ENCODE measurements at places on chromosomes 1 and 21.

DNA sequence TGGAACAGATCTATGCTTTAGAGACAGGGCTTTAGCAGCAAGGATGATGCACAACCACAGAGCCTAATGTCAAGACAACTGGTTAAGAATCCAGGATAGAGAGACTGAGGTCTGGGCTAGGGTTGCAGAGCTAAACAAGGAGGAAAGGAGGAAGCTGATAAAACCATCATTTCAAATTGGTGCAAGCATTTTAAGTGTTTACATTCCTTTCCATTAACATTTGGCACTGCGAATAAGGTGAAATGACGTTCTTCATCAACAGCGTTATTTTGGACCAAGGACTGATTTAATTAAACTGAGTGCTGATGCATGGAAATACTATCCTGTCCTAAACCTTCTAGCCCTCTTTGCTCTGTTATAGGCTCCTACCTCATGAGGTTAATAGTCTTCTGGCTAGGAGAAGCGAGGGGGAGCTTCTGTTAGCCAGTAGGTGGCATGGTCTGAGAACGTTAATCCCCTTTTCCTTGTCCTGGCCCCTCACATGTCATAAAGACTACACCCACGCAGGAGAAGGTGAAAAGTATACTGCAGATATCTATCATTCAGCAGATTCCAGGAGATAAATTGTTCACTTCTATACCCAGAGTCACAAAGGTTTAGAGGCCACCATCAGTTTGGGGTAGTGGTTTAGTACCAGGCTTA is 7.6 kb upstream of the C1orf21 start:
- no peak for DNase-seq

DNA sequence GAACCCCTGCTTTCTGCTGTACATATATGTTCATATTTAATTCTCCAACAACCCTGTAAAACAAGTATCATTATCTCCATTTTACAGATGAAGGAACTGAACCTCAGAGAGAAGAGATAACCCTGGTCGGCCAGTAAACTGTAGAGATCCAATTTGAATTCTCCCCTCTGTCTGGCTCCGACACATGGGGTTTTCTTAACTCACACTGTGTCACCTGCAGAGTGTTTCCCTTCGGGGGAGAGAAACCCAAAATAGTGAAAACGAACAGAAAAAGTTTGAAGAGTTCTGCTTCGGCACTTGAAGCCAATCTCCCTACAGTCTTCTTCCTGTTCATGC is 17.4 kb upstream of the BCAR3 start:
- DNase-seq: no peak

DNA sequence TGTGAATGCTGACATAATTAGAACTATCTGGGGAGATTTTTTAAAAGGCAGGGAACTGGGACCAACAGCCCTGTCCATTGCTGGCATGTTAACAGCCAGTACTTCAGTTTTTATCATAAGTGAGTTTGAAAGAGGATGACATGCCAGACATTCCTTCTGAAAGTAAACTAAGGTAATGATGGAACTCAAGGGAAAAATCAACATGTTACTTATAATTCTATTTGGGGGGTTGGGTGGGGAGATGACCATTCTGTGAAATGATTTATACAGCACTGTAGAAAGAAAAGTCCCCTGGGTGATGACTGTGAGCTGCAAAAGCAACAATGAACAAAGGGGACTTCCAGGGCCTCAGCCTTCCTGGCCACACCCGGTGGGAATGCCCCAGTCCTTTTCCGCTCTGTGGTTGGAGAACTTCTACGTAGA is 5.4 kb upstream of the LAMC2 start:
- DNase-seq: no peak

GRCh38 chr1:12161662-12162458 is 4.9 kb upstream of the TNFRSF1B start:
- DNase-seq: peak; percentile 64

- peak; percentile 60 for DNase-seq
Observed at GRCh38 chr1:145960468-145961108, 2.8 kb upstream of the LIX1L start.

DNA sequence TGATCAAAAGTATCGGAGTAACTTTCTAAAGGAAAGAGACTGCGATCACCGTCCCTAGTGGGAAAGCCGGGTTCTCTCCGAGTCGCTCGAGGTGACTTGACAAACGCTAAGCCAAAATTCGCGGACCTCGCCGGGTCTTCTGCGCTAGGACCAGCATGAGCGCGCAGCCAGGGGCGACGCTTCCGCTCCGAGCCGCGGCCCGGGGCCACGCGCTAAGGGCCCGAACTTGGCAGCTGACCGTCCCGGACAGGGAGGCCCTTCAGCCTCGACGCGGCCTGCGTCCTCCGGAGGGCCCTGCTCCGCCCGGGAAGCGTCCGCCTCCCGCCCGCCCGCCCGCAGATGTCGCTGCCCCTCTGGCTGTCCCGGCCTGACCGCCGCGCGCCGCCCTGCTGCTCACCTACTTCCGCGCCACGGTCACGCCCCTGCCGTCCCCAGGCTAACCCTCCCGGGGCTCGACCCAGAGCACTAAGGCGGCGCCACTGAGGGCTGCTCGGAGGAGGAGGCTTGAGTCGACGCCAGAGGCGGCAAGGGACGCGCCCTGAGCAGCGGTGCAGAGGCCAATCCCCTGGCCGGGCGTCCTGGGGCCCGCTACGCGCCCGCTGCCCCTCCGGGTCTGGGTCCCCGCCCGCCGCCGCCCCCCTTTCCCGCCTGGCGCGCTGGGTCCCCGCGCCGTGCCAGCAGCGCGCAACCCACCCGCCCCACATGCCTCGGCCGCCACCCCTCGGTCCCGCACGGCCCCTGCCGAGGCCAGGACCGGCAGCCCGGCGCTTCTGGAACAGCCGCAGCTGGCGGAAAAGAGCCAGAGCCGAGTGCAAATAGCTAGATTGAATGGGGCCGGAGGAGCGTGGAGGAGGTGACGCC is 896 bp upstream of the DUSP10 start:
- peak; percentile 74 for DNase-seq

DNA sequence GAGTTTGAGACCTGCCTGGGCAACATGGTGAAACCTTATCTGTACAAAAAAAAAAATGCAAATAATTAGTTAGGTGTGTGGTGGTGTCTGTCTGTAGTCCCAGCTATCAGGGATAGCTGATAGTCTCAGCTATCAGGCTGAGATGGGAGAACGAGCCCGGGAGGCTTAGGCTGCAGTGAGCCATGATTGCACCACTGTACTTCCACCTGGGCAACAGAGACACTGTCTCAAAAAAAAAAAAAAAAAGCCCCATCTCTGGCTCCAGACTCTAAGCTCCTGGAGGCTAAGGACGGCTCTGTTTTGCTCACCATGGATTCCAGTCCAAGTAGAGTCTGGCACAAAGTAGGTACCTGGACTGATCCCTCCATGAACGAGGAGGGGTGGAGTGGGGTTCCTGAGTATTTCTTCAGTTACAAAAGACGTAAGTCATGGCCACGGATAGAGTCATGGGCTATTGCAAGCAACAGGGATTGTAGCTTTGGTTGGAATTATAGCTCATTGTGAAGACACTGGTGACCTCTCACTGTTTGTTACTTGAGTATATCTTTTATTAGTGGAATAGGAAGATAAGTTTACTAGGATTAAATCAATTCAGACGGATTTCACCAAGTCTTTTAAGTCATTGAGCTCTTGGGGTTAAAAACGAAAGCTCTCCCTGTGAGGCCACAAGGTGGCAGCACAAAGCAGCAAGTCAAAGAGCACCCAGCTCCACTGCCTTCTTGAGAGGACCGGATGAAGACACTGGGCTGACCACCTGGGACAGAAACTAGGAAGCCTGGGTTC is 35.6 kb upstream of the TMEM61 start:
- DNase-seq: peak; percentile 39

DNA sequence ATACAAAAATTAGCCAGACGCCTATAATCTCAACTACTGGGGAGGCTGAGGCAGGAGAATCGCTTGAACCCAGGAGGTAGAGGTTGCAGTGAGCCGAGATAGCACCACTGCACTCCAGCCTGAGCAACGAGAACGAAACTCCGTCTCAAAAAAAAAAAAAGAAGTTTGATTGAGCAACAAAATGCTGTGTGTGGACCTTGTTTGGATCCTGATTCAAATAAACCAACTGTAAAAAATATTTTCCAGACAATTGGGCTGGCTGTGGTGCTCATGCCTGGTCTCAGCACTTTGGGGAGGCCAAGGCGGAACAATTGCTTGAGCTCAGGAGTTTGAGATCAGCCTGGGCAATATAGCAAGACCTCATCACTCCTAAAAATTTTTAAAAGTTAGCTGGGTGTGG is 16.8 kb downstream of the PTAFR start:
- no peak for DNase-seq

DNA sequence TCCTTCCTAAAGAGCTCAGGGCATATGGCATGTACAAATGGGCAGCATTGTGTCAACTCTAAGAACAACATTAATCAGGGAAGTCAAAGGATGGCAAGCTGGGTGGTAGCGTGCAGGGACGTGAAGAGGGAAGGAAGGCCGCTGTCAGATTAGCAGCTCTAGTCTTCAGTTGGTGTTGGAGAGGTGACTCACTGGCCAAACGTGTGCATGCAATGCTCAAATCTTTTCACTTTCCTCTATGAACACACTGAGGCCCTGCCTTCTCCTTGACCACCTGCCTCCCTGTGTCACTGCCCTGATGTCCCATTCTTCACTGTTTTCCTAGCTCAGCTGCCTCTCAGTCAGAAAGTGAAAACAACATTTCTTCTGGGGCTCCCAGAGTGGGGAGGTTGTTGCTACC is 5.9 kb upstream of the PIGR start:
- DNase-seq: no peak

- no peak for DNase-seq
Observed at GRCh38 chr1:224189561-224189960, 6.5 kb downstream of the DEGS1 start.

GRCh38 chr1:11109047-11109760 is 9.5 kb upstream of the EXOSC10 start:
- no peak for DNase-seq

- DNase-seq: no peak
Observed at GRCh38 chr1:74811436-74812179, 78.7 kb downstream of the TYW3 start.

DNA sequence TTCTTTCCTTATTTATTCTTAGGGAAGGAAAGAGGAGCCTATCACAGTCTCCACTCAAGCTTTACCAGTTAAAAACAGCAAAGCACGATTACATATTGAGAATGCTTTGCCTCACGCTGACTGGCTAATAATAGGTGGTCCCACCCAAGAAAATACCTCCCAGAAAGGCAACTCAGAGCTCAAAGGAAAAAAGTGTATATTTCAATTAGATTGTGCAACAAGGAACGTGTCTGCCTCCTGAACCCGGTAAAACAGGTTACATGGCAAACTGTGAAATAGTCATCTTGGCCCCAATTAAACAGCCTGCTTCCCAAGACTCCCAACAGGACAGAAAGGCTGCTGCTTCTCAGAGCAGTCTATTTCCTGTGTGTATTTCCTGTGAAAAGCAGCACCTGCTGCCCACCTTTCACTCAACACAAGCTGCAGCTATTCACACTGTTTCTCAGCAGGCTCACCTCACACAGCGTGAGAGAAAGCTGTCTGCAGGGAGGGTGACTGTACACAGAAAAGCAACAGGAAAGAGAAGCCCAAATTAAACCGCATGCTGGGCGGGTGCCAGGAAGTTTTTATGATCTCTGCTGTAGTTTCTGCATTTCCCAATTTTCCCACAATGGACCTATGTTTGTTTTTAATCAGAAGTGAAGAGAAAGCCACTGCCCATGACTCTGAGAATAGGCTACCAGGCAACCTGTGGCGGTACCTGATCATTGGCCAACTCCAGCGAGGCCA is 44.0 kb downstream of the URB1 start:
- DNase-seq: no peak

DNA sequence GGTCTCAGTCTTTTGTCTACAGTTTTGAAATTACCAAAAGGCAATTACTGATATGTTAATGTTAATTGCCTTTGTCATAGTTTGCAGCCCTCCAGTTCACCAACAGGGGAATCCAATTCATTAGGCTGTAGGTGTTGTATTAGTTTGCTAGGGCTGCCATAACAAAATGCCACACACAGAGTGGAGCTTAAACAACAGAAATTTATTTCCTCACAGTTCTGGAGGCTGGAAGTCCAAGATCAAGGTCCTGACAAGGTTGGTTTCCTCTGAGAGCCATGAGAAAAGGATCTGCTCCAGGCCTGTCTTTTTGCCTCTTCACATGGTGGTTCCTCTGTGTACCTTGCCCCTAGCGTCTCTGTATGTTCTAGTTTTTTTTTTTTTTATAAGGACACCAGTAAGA is 1.3 kb downstream of the RTCA start:
- peak; percentile 5 for DNase-seq

DNA sequence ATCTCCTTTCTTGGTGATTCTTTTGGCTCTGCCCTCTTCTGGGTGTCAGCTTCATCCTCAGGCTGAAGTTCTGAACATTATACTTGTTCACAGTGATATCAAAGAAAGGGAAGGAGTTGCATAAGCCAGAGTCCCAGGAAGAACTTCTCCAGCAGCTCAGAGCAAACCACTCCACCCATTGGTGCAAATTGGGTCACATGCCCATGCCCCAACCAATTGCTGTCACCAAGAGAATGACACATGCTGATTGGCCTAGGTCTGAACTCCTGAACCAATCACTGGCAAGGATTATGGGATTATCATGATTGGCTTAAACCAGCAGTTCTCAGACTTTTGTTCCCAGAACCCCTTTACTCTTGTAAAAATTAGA is 256.5 kb upstream of the TMEM51 start:
- no peak for DNase-seq

- DNase-seq: no peak
Observed at GRCh38 chr1:164709541-164710278, 150.7 kb downstream of the PBX1 start.

GRCh38 chr1:212254853-212255363 is 30.3 kb upstream of the PPP2R5A start:
- DNase-seq: no peak

DNA sequence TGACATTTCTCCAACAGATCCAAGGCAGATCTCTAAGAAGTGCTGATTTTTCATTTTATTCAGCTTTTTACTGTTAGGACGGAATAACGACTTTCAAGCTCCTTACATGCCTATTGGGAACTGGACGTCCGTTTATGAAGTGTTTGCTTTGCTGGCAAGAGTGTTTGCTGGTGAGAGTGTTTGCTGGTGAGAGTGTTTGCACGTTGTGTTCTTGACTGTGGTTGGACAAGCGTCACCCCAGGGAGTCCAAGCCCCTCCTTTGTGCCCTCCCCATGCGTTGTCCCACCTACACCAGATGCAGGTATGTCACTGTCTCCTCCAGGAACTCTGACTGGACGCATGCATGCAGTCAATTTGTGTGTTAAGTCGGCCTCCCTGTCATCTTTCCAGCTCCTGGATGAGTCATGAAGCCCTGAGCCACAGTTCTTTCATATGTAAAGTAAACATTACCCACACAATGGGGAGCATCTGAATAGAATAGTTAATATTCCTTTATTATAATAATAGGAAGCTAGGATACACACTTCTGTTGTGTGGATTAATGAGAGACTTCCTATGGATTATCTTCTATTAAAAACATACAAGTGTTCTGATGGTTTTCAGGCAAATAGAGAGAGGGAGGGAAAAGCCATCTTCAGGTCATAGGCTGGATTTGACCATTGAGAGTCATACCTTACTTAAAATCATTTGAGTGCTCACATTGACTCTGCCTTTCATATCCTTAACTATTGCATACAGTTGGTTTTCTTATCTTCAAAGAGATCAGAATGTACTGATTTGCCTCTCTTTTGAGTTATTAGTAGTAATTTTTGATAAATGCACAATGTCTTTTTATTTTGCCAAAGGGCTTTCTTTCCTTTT is 119.2 kb downstream of the GALNT2 start:
- DNase-seq: no peak
